ENCODE measurements at places on chromosomes 3 and 15.

GRCh38 chr3:193842832-193843473, 249.9 kb downstream of the OPA1 start:
- no peak for DNase-seq

- DNase-seq = no peak
Observed at GRCh38 chr3:33438284-33438668, 1.9 kb downstream of the UBP1 start.

DNA sequence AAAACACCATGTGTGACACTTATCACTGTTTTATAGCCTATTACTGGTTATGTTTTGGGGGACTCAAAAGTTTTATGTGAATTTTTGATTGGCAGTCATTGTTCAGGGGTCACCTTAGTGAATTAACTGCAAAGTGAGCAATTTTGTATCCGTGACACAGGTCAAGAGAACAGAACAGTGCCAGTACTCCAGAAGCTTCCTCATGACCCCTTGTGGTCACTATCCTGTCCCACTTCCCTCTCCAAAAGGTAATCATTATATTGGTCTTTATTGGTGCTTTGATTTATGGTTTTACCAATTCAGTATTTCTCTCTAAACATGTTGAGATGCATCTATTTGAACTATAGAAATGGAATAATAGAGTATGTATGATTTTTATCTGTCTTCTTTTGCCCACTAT, 107.1 kb downstream of the STT3B start:
- DNase-seq = no peak

DNA sequence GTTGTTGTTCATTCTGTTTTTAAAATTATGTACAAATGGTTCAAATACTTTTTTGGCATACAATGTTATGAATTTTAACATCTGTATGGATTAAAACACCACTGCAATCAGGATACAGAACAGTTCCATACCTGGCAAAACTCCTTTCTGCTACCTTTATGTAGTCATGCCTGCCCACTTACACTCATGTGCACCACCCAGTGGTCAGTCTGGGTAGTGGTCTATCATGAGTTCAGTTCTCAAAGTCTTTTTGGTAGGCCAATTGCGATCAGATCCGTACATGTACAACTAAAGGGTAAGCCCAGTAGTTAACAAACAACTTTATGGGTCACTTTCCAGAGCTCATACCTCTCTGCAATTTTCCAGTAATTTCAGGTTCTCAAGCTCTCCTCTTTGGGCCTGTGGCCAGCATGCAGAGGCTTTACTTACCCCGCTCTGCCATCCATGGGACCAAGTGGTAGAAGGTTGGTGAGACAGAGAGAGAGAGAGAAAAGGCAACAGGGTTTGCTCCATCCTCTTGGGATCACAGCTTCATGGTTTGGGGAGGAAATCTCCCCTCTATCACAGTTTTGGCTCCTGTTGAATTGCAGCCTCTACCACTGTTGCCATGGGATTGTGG, 63.9 kb upstream of the FAM98B start:
- DNase-seq = peak; percentile 50

DNA sequence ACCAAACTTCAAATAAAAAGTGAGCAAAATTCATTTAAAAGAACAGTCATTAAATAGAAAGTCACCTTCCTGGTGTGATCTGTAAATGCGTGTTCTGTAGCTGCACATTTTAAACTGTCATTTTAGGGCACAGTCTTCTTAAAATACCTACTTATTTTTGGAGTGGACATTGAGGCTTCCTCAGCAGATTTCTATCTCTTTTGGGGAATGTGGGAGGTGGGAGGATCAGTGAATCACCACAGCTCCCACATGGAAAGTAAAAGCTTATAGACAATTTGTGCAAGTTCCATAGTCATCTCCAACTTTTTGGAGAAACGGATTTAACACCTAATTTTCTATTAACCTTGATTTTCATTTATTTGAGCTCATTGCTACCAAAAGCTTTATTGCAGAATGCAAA, 21.0 kb upstream of the MOBP start:
- no peak for DNase-seq
